ENCODE measurements at places on chromosomes 16 and 17.

DNA sequence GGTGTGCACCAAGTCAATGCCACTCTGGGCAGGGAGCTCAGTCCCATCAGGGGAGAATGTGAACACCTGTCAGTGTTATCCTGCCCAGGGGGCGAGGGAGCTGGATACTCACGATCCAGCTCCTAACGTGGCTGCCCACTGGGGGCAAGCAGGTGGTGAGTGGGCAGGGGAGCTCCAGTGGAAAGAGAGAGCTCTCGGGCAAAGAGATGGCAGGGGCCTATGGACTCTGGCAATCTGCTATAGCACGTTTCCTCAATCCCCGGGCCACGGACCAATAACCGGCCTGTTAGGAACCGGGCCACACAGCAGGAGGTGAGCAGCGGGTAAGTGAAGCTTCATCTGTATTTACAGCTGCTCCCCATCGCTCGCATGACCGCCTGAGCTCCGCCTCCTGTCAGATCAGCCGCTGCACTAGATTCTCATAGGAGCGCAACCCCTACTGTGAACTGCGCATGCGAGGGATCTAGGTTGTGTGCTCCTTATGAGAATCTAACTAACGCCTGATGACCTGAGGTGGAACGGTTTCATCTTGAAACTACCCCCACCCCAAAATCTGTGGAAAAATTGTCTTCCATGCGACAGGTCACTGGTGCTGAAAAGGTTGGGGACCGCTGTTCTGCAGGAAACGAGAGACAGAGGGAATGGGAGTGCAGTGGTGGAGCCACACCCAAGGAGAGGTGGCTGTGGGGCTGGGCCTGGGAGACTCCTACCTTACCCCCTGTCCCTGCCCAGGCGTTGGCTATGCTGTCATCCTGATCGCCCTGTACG lies 15.6 kb downstream of the SLC6A2 start:
- DNase-seq, result no peak

- DNase-seq, result no peak
Measured at GRCh38 chr16:30997725-30998711, 12.4 kb downstream of the STX1B start.

DNA sequence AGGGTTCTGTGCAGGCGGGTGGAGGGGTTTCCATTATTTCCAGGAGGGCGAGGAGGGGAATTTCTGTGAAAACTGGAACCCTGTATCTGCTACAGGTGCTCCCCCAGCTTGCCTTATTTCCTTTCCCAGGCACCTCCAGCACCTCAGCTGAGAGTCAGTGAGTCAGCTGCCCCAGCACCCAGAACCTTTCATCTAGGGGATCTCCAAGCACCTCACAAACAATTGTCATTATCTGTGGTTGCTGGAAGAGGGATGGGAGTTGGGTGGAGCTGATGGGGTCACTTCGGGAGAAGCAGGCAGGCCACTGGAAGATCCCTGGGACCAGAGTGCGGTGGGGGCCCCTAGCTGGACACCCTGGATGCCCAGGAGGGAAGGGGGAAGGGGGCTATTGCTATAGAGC lies 10.0 kb upstream of the CLUH start:
- no peak for DNase-seq

- DNase-seq, result no peak
Measured at GRCh38 chr16:31694461-31694860, 166.8 kb downstream of the AHSP start.

DNA sequence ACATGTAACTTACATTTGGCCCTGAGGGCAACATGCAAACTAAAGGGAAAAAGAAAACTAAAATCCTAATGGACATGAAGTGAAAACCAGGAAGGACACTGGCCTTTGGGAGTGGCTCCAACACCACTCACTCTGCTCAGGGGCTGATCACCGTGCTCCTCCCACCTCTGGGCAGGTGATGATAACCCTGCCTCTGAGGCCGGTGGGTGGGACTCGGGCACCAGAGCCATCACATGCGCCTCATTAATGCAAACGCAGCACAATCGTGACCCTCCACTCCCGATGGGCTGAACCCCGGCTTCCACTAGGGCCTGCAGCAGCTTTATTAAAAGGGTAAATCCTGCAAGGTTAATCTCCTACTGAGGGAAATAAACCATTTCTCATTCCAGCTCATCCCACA lies 4.7 kb downstream of the KLHDC4 start:
- DNase-seq, result no peak

DNA sequence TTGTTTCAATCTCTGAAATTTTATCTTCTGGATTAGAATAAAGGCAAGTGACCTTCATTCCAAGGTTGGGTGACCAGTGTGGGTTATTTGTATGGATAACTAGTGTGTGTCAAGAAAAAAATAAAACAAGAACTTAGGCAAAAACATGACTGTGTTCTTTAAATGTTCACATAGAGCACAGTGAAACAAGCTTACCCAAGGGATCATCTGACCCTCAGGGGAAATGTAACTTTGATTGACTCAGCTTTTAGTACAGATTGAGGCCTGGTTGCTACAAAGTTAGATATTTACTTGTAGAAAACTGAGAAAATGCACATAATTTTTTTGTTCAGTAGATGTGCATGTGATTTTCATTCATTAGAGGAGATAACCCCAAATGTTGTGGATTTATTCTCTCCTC lies 6.7 kb downstream of the CACNG3 start:
- no peak for DNase-seq

All from NCI-H187 treated with DMSO at 0.1 percent for 48 hours (cell line).